ENCODE measurements at places on chromosomes 11 and 22.

- no peak for DNase-seq
These were observed 14.4 kb downstream of the POU2AF2 start for GRCh38 chr11:111259896-111260295.

DNA sequence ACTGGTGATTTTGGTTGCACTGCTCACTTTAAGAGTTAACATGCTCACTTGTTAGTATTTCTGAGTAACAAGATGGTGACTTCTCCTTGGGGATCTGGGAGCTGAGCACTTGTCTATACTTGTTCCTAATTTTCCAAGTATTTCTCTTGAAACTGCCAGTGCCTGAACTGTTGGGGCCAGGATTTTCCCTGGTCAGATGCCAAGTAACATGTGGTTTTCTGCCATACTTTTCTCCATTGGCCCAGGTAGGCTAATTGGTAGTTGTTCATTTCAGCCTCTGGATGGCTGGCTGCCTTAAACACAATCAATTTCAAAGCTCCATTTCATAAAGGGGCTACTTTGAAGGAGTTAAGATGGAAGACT lies 35.0 kb downstream of the RNF141 start:
- DNase-seq = no peak

GRCh38 chr22:39244136-39244495 lies 666 bp downstream of the PDGFB start:
- DNase-seq = no peak

- DNase-seq = no peak
These were observed 89.1 kb upstream of the NNMT start for GRCh38 chr11:114207096-114207495.

GRCh38 chr11:17766073-17766359 lies 31.4 kb downstream of the KCNC1 start:
- DNase-seq = no peak

DNA sequence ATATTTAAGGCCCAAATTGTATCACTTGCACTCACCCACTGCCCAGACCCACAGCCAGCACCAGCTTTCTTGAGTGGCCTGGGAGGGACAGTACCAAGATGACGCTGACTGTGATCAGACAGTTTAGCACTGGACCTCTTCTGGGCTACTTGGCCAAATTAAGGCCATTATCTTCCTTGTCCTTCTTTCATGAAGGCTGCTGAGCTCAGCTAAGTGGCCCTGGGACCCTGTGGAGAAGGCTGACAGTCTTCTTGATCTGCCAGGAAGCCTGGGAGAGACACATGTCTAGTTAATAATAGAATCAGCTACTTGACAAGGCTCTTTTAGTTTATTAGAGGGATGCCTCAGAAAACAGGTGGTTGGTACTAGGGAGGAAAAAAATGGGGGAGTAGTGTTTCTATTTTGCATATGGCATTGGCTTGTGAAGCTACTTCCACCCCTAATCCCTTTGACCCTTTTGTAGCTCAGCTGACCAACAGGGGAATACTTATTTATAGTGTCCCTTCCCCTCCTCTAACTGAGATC lies 127.9 kb upstream of the NTM start:
- no peak for DNase-seq

DNA sequence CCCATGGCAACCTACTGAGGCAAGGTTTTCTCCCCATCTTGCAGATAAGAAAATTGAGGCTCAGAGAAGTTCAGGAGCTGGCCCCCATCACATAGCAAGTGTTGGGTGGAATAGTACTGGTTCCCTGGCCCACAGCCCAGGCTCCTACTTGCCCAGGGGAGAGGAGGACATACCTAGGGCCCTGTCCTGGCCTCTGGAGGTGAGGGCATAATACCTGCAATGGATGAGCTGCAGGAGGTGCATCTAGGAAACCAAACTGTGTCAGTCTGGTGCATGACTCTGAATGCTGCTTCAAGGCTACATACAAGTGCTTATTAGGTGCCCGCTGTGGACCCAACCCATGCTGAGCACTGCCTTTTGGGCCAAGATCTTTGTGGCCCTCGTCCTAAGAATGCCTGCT lies 40.0 kb upstream of the TPBGL start:
- DNase-seq = no peak

- no peak for DNase-seq
These were observed 113.6 kb downstream of the TEAD1 start for GRCh38 chr11:12787847-12788246.

- no peak for DNase-seq
These were observed 14.3 kb downstream of the TCIRG1 start for GRCh38 chr11:68053117-68053516.

DNA sequence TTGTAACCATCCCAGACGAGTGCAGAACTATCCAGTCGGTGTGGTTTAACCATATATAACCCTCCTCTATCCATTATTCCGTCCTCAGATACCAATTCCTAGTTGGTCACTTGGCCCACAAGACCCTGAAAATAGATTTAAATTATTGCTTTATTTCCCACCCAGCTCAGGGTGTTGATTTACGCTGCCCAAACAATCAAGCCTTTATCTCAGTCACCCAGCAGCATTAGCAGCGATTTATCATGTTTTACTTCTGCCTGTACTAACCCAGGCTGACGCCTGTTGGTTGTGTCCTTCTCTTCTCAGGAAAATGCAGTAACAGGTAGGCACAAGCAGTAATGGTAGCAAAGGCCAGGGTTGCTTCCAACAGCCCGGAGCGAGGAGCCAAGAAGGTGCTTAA lies 81.2 kb downstream of the DSCAML1 start:
- DNase-seq = no peak

- DNase-seq = no peak
These were observed 11.6 kb downstream of the CD59 start for GRCh38 chr11:33724644-33725035.

- DNase-seq = no peak
These were observed 14.0 kb downstream of the NOX4 start for GRCh38 chr11:89477175-89477574.

GRCh38 chr11:71103266-71103665 lies 149.1 kb downstream of the SHANK2 start:
- no peak for DNase-seq

GRCh38 chr11:71977743-71978418 lies 20.8 kb upstream of the IL18BP start:
- DNase-seq = no peak

- DNase-seq = no peak
These were observed 2.7 kb downstream of the PPFIBP2 start for GRCh38 chr11:7516475-7516874.

DNA sequence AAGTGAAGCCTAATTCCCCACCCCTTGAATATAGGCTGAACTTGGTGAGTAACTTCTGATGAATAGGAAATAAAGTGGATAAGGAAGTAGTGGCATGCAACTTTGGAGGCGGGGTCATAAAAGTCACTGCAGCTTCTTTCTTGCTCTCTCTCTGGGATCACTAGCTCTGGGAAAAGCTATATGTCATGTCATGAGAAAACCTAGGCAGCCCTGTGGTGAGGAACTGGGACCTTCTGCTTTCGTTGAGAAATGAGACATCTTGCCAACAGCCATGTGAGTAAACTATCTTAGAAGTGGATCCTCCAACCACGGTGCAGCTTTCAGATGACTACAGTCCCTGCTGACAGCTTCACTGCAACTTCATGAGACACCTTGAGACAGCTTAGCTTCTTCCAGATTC lies 15.7 kb downstream of the ZNF214 start:
- DNase-seq = peak; percentile 38

- DNase-seq = no peak
These were observed 330.5 kb downstream of the NXPE2 start for GRCh38 chr11:115008799-115009198.

- DNase-seq = no peak
These were observed 2.7 kb downstream of the MRPL40 start for GRCh38 chr22:19434829-19435580.

DNA sequence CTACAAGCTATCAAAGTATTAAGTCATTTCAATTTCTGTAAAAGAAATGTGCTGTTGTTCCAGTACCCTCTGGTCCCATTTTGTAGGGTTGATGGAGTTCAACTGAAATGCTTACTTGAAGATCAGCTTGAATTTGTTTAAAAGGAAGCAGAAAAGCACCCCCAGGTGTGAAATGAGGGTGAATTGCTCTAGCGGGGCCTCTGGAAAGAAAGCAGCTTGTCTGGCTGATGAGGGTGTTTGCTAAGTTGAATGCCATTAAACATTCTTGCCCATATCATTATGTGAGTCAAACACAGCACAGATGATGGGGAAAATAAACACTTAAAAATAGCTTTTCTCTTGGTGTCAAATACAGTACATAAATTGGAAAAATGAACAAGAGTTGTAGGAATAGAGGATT lies 280.3 kb downstream of the RAB38 start:
- no peak for DNase-seq

GRCh38 chr11:94550513-94550912 lies 6.8 kb downstream of the FUT4 start:
- no peak for DNase-seq

DNA sequence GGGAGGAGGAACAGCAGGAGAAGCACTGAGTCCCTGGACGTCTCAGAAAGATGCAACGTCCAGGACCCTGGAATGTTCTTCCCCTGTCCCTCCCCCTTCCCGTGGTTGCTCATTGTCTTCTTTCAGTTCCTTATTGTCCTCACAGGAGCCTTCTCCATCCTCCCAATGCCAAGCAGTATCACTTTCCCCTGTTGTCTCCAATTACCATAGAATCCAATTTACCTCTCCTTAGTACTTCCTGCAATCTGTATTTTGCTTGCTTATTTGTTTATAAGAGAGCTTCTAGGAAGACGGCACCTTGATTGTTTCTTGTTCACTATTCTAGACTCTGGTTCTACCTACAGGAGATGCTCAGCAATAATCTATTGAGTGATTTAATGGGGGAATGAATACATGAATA lies 1273.7 kb downstream of the LRRC4C start:
- DNase-seq = no peak

- no peak for DNase-seq
These were observed 8.0 kb downstream of the CAPN5 start for GRCh38 chr11:77074626-77075221.

DNA sequence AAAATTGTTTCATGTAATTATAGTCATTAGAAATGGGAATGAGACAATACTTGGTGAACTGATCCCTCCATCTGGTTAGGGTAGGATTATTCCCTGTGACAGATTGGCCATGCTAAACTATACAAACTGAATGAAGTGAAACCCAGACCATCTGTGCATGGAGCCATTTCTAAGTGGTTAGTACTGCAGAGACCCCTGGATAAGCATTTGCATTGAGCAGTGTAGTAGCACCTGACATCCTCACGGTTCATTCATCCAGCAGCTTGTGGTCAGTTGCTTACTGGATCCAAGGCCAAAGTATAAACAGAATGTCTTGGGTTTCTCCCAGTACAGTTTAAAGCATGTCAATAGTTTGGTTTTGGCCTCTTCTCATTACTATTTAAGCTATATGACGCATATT lies 93.8 kb upstream of the ARHGAP42 start:
- no peak for DNase-seq

DNA sequence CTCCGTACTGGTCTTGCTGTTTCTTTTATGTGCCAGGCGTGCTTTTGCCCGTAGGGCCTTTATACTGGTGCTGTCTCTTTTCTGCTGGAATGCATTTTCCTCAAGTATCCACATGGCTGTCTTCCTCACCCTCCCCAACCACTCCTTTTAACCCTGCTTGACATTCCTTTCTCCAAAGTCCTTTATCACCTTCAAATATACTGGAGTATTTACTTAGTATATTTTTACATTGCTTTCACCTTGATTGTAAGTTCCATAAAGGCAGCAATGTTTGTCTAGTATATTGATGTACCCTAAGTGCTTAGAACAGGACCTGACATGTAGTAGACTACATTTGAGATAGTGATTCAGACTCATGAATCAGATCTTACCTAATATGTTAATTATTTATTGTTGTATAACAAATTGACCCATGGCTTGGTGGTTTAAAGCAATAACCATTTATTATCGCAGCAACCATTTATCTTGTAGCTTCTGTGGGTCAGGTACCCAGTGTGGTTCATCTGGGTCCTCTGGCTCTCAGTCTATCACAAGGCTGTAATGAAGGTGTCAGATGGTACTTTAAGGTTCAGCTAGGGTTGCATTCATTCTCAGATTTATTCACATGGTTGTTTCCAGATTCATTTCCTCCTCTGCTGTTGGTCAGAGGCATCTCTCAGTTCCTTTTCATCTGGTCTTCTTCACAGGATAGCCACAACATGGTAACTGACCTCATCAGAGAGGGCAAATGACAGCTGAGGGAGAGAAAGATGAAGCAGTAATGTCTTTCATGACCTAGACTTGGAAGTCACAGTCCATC lies 34.2 kb downstream of the DDX10 start:
- no peak for DNase-seq

DNA sequence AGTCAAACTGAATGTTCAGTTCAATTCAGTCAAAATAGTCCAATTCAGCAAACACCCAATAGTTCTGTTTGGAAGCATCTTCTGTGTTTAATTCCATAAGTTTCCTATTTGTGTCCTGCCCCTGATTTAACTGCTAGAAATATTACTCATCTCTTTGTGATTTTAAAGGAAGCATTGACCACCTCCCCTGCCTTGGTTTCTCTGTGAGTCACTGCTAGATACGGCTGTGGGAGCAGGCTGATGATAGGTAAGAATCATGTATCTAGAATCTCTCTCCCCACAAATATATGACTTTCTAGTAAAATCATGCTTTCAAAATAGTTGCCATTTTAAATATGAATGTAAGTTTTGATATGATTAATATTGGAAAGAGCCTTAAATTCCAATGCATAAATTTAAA lies 888.5 kb downstream of the NTM start:
- no peak for DNase-seq

- no peak for DNase-seq
These were observed 865.1 kb upstream of the CNTN5 start for GRCh38 chr11:98155696-98156095.

DNA sequence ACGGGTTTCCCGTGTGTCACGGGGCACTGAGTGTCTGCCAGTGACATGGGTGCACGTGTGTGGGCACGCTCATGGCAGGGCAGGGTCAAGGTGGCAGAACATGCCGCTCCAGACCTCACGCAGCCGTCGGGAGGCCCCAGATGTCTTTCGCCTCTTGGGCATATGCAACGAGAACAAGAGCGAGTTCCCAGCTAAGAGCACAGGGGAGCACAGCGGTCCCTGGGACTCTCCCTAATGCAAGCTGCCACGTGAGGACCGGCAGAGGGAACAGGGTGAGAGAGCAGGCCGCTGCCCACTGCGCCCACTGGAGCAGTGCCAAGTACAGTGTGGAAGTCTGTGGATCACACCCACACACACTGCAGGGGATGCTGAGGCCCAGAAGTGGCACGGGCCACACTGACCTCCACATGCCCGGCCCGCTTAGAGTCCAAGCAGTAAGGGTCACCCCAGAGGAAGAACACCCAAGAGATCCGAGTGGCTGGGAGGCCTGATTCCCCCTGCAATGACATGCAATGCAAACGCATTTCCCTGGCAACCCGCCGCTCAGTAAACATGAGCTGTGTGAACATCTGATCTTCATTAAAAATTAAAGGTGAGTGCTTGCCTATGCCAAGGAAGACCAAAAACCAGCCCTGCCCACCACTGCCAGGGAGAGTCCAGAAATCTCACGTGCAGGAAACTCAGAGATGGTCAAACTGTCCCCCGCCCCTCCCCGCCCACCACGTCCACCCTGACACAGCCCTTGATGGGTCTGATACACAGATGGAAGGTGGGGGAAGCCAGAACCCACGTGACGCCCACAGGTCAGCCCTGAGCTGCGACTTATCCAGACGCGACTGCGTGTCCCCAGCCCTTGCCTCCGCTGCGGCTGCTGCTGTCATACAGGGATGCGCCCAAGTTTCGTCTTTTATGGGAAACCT lies 11.7 kb downstream of the CERK start:
- DNase-seq = no peak

GRCh38 chr11:71209181-71209580 lies 43.2 kb downstream of the SHANK2 start:
- DNase-seq = no peak
